Activated naive CD8-positive, alpha-beta T cell treated with anti-CD3 and anti-CD28 coated beads, Interleukin-2, amount 50 U/mL, for 16 hours (primary cell): ENCODE measurements at places on chromosomes 5 and 9.

DNA sequence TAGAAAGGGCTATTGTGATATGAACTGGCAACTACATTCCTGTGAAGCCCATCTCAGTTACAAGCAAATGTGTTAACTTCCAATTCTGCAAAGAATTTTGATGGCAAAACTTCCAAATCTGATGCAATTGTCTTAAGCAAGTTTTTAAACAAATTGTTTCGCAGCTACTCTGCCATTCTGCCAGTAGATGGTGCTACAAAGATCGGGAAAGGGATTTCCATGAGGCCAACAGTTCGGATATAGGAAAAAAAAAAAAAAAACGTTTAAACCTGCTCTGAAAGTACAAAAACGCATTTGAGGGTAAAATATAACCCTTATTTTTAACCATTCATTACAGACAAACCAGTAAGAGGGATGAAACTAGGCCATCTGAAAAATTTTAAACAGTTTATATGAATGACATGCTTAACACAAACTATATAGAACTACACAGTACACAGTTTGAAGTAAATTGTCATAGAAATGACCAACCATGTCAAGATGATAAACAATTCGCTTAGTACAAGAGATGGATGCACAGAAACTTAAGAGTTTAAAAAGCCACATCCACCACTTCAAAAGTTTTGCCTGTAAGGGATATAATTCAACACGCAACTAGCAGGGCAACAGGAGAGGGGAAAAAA is 2.2 kb downstream of the HNRNPA0 start:
- no peak for DNase-seq

DNA sequence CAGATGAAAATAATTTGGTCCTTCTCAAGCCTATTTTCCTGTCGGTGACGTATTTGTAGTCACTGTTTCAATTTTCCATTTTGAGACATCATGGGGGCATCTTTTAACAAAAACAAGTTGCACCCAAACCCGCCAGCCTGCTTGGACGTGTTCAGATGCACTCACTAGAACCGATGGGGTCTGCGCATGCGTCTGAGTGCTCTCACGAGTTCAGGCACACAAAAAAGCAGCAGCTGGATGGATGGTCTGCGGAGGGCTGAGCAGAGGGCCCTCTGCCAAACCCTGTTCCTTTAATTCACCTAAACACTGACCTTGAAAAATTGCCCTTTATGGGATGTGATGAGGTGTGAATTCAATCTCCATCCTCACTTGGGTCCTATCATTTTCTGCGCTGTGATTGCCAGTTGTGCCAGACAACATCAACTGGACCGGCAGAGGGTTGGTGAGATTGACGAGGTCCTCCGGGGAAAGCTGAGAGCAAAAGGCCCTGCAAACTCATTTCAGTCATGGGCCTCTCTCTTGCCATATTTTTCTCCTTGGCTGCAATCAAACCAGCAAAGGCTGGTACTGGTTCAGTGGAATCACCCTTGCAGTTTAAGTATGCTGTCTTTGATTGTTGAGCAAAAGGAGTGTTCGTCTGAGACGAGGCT is 251.9 kb downstream of the NFIB start:
- DNase-seq: no peak

DNA sequence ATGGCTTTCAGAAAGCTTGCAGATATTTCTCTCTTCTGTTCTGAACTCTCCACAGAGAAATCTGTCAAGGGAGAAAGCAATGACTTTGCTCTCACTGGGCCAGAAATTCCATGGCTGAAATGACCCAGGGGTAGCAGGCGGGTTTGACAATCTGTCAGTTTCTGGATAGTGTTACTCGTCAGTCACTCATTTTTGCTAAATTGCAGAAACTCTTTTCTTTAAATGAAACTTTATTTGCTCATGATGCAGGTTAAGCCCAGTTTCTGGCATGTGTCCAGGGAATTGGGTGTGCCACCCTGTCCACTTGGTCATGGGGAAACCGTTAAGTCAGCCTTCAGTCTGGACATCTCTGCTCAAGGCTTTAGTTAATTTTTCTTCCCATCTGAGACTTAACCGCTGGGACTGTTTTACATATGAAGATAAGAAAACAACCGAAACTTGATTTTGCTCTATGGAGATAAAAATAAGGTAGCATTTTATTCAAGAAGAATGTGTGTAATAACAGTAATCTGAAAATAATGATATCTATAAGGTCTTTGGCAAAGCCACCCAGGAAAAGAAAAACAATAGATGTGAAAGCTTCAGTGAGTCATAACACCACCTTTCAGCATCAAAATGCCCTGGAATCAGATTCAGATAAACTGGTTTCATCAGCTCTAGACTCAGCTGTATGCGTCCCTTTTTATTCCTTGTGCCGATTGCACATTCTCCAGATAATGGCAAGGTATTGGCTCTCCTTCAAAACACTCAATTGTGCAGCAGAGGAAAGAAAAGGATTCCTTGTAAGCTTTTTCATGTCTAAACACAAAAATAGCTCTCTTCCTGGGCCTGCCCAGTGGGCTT is 308.3 kb downstream of the ZSWIM6 start:
- no peak for DNase-seq

GRCh38 chr5:107290780-107291398 is 379.8 kb downstream of the EFNA5 start:
- DNase-seq: no peak

GRCh38 chr9:5909976-5910375 is 19.3 kb downstream of the MLANA start:
- no peak for DNase-seq

DNA sequence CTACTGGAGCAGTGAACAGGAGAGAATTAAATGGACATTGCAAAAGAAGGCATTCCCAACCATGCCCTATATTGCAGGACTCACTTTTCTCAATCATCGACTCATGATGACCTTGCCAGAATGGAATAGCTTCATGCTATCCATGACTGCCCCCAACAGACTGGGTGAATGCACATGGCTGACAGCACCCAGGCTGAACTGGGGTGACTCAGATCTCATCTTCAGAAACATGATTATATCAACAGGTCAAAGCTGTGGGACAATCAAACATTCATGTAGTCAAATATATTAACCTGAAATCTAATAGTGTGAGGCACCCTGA is 34.7 kb upstream of the MIER3 start:
- no peak for DNase-seq

DNA sequence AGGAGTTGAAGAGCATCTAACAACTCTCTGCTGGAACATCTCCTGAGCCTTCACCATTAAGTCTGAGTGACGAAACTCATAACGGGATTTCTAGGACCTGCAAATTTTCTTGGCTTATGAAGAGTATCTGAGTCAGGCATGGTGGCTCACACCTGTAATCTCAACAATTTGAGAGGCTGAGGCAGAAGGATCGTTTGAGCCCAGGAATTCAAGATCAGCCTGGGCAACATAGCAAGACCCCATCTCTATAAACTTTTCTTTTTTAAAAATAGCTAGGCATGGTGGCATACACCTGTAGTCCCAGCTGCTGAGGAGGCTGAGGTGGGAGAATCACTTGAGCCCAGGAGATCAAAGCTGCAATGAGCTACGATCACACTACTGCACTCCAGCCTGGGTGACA is 48.8 kb downstream of the EPB41L4B start:
- DNase-seq: no peak

DNA sequence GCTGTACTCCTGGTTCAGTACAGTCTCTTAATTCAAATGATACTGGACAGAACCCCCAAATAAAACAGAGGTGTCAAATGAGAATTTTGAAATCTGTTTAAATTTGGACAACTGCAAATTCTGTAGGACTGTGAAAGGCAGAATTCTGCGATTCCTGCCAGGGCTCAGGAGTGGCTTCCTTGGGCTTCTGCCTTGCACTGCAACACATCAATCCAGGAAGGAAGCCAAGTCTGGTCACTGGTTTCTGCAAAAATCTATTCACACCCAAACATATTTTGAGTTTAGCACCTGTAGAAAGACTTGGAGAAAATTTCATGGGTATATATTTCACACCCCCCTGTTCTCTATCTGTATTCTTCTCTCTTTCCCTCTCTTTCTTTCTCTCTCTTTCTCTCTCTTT is 37.5 kb upstream of the FST start:
- no peak for DNase-seq

DNA sequence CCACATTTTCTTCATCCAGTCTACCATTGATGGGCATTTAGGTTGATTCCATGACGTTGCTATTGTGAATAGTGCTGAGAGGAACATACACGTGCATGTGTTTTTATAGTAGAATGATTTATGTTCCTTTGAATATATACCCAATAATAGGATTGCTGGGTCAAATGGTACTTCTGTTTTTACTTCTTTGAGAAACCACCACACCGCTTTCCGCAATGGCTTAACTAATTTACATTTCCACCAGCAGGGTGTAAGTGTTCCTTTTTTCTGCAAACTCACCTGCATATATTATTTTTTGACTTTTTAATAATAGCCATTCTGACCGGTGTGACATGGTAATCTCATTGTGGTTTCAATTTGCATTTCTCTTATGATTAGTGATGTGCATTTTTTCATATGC is 82.2 kb upstream of the RFX3 start:
- no peak for DNase-seq

DNA sequence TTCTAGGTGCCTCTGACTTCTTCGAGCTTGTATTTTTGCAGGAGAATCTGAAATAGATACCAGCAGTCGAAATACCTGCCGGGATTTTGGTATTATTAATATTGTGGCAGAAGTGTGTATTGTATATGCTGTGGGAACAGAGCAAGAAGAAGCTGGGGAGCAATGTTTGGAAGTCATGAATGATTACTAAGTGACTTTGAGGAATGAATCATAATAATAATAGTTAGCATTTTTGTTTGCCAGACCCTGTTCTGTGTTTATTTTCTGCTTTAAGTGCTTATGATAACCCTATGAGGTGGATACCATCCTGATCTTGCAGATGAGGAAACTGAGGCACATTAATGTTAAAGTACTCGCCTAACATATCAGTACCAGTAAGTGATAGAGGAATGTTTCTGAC is 32.4 kb downstream of the RAB24 start:
- DNase-seq: no peak

GRCh38 chr5:133709209-133709725 is 96.9 kb upstream of the FSTL4 start:
- DNase-seq: no peak

DNA sequence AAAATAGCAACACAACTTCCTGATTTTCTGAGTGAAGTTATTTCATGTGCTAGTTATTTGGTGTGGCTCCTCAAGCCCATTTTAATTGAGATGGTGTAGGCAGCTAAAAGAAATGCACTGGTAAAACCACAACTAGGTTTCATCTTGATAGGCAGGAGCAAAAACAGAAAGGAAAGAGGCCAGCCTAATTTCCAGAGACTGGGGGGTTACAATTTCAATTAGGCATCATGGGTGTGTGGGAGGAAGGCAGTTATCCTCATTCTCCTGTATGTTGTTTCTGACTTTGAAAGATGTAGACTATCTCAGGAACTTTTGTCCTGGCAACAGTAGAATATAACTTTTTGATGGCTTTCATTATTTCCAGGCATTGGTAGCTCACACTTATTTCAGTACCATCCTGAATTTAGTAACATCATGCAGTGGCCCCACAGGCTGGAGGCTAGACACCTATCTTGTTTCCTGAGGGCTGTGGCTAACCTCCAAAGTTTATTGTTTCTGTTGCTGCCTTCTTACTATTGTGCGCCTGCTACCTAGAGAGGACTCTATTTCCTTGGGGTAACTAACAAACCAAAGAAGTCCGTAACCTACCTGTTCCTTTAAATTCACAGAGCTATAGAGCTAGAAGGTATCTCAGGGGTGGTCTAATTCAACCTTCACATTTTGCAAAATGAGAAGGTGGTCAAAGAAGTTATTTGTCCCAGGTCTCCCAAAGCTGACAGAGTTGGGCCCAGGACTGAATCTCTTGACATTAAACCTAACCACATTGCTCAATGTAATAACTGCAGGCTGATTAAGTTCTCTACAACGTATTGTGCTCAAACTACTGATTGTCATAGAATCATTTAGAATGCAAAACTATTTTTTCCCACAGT is 42.4 kb downstream of the FYB1 start:
- no peak for DNase-seq

GRCh38 chr5:113142186-113142585 is 165.6 kb downstream of the DCP2 start:
- no peak for DNase-seq

GRCh38 chr9:86500667-86501435 is 146.6 kb upstream of the TUT7 start:
- no peak for DNase-seq

- peak; percentile 16 for DNase-seq
Observed at GRCh38 chr9:133589454-133590227, 19.5 kb downstream of the FAM163B start.

GRCh38 chr9:112541685-112542084 is 55.1 kb downstream of the KIAA1958 start:
- no peak for DNase-seq

GRCh38 chr9:78143281-78144007 is 92.4 kb upstream of the CEP78 start:
- DNase-seq: no peak

GRCh38 chr5:126178521-126178920 is 244.7 kb upstream of the GRAMD2B start:
- no peak for DNase-seq

DNA sequence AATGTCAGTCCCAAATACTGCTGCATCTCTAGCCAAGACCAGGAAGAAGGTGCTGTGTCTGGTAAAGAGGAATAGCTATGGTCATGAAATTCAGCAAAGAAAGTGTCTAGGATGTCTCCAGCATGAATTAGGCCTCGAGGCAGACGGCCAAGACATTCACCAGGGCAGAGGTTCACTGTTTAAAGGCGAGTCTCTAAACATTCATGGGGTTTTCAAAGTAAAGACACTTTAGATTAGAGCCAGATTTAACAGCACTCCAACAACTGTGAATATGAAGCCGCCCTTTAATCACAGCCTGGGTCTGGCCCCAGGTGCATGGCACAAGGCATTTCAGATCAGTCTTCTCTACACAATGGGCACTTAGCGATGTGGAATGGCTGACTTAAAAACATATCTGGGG is 95.0 kb downstream of the ANKH start:
- DNase-seq: no peak

DNA sequence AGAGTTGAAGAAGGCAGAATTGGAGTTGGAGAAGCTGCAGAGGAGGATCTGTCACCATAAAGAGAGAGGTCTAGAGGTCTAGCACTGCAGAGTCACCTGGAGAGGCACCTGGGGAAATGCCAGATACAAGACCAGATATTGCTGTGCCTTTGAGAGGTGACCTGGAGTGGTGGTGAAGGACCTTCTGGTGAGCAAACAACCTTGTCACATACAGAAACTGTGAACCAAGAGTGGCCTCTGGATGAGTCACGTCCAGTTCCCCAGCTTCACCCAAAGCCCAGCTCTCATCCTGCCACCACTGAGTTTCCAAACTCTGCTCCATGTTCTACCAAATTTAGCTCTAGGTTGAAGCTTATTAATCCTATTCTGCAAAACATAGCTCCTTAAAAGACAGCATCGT is 131.1 kb upstream of the FBXL7 start:
- no peak for DNase-seq
